ENCODE measurements at places on chromosomes 11 and 22. TPM values are rescaled to one million over a fixed set of nuclear protein-coding genes. Genes with fewer than 3 reads are reported as not detected.

Gene ANO9
- polyA plus RNA-seq, result 0.28 TPM

Gene GRIK4
- not detected for polyA plus RNA-seq

- H3K27ac ChIP-seq, result no peak overlapping the region
- H3K4me1 ChIP-seq, result no peaks in the 10 kb centered on the region
- H3K4me3 ChIP-seq, result no peak overlapping the region
- peaks cover 2% of the 10 kb centered on the region for H3K36me3 ChIP-seq
- no peak for DNase-seq
Observed at GRCh38 chr11:114448749-114449482, 9.6 kb downstream of the REXO2 start.

DNA sequence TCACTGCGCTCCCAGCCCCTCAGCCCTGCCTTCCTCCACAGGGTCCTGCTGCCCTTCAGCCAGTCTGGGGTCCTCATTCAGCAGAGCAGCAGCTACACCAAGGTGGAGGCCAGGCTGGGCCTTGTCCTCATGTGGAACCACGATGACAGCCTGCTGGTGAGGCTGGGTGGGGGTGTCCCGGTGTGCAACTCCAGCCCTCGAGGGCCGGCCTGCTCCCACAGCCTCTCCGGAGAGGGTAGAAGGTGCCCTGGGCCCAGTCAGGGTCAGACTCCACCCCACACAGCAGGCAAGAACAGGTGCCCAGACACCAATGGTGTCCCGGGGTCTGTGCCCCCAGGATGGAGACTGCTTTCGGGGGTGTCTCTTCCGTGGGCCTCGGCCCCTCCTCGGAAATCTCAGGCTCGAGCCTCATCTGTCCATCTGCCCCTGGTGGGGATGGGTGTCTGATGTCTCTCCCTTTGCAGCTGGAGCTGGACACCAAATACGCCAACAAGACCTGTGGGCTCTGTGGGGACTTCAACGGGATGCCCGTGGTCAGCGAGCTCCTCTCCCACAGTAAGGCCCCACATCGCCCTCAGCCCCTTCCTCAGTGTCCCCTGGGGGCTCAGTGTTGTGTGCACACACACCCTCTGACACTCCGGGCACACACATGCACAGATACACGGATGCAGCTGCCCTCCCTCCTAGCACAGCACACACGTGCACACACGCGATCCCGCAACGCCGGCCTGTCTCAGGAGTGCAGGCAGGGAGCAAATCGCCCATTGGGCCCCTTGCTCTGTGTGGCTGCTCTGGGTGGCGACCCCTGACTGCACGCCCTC lies 4.9 kb downstream of the MUC5AC start:
- H3K4me1 ChIP-seq, result no peaks in the 10 kb centered on the region
- no peaks in the 10 kb centered on the region for H3K27me3 ChIP-seq
- H3K27ac ChIP-seq, result no peak overlapping the region
- no peak overlapping the region for H3K4me3 ChIP-seq
- DNase-seq, result no peak

DNA sequence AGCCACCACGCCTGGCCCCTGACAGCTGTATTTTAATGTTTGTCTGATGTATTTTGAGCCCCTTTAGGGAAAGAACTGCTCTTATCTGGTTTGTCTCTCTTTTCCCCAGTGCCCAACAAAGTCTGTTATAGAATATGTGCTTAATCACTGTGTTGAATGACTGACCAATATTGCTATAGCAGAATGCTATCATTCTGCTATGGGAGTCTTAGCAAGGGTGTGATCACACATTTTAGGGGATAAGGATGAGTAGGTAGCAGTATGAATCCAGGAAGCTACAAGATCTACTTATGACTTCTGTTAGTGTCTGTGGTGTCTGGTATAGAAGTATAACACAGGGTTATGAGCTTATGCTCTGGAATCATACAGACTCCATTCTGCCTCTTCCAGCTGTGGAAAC lies 117.5 kb upstream of the RRM1 start:
- H3K4me1 ChIP-seq, result peaks cover 4% of the 10 kb centered on the region
- H3K36me3 ChIP-seq, result peaks cover 21% of the 10 kb centered on the region
- no peak for DNase-seq
- H3K27me3 ChIP-seq, result no peaks in the 10 kb centered on the region

DNA sequence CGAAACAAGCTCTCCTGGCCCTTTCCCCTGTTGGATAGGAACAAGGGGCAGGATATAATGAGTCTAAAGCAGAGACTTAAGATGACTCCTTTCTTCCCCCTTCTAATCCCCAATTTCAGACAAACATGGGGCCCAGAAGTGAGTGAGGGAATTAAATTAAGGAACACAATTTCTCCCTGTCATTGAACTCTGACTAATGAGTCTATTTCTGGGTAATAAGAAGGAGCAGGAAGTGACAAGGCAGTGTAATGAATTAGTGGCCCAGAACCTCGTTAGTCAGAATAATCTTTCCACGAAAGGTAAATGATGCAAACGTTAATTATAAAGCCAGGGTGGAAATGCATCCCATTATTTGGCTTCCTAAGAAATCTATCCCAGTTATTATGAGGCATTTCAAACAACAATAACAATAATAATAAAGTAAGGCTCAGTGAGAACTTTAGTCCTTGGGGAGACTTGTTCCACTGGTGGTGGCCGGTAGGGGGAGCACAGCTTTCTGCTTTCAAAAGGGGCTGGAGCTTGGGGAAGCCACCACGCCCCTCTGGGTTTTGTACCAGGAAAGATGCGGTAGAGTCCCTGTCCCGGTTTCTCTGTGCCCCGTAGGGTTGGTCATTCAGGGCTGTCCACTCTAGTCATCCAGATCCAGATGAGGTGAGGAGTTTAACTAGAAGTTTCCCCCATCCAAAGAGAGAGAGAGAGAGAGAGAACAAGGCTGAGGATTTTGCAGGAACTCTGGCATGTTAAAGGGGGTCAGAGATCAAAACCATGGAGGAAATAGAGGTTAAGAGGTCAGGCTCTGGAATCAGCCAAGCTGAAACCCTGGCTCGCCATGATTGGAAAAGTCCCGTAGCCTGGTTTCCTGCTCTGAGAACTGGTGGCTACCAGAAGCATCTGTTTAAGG lies 298.3 kb downstream of the NTM start:
- no peak overlapping the region for H3K27ac ChIP-seq
- H3K4me3 ChIP-seq, result no peak overlapping the region
- no peaks in the 10 kb centered on the region for H3K36me3 ChIP-seq
- H3K4me1 ChIP-seq, result peaks cover 7% of the 10 kb centered on the region
- H3K27me3 ChIP-seq, result no peaks in the 10 kb centered on the region
- DNase-seq, result peak; percentile 10

Gene PNPLA3
- polyA plus RNA-seq, result not detected

DNA sequence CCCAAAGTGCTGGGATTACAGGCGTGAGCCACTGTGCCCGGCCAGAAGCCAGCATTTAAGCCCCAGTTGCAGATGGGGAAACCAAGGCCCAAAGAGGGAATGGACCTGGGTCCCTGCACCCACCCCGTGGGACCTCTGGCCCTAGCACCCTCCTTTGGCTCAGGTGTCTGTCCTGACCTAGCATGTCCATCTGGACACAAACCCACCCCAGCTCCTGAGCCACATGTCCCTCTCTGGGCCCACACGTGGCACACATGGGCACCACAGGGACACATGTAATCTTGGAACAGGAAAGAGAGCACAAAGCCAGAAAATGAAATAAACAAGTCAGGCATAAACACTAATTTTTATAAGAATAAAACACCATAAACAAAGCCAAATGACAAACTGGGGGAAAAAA lies 9.6 kb downstream of the GGT5 start:
- no peaks in the 10 kb centered on the region for H3K27me3 ChIP-seq
- no peak overlapping the region for H3K27ac ChIP-seq
- no peaks in the 10 kb centered on the region for H3K36me3 ChIP-seq
- H3K4me1 ChIP-seq, result peaks cover 1% of the 10 kb centered on the region

GRCh38 chr11:82560836-82561235 lies 172.8 kb downstream of the FAM181B start:
- H3K27ac ChIP-seq, result no peak overlapping the region
- peaks cover 20% of the 10 kb centered on the region for H3K4me1 ChIP-seq
- no peak for DNase-seq
- no peaks in the 10 kb centered on the region for H3K27me3 ChIP-seq
- no peak overlapping the region for H3K4me3 ChIP-seq

DNA sequence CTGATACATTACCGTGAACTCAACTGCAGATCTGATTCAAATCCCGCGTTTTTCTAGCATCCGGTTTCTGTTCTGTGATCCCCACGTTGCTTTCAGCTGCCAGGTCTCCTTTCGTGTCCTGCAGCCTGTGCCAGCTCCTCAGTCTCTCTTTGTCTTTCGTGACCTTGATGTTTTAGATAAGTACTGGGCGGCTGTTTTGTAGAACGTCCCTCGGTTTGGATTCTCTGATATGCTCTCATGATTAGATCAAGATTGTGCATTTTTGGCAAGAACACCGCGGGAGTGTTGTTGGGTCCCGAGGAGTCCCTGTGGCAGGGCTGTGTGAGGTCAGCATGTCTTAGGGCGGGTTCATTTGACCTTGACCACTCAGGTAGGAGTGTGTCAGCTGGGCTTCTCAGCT lies 38.6 kb downstream of the KCNQ1 start:
- H3K4me3 ChIP-seq, result no peak overlapping the region
- no peaks in the 10 kb centered on the region for H3K27me3 ChIP-seq
- no peak for DNase-seq

Gene GLYAT
- not detected for polyA plus RNA-seq

DNA sequence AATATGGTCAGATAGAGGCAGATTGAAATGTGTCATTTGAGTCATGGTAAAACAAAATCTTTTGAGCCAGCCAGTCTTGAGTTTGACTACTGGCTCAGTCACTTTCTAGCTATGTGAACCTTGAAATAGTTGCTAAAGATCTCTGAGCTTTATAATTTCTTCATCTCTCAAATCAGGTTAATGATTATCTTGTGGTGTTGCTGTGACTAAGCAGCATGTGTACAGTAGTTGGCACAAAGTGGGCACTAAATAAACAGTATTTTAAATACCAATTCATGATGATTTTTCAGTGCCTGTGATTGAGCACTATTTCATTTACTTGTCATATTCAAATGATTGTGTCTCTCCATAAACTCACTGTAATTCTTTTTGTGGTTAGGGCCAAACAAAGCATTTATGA lies 70.8 kb downstream of the RAB38 start:
- no peaks in the 10 kb centered on the region for H3K36me3 ChIP-seq
- H3K4me1 ChIP-seq, result no peaks in the 10 kb centered on the region
- no peak overlapping the region for H3K27ac ChIP-seq
- no peak overlapping the region for H3K4me3 ChIP-seq
- no peaks in the 10 kb centered on the region for H3K27me3 ChIP-seq

Gene IRAG1
- polyA plus RNA-seq, result 3.3 TPM

GRCh38 chr11:93285430-93285829 lies 45.1 kb upstream of the DEUP1 start:
- H3K4me3 ChIP-seq, result no peak overlapping the region
- DNase-seq, result no peak
- H3K4me1 ChIP-seq, result no peaks in the 10 kb centered on the region
- no peaks in the 10 kb centered on the region for H3K36me3 ChIP-seq

GRCh38 chr11:1921574-1922141 lies 2.2 kb downstream of the TNNT3 start:
- no peaks in the 10 kb centered on the region for H3K36me3 ChIP-seq
- H3K27ac ChIP-seq, result no peak overlapping the region
- H3K4me1 ChIP-seq, result peaks cover 8% of the 10 kb centered on the region

Gene MMP8
- polyA plus RNA-seq, result not detected

Gene ELMOD1
- not detected for polyA plus RNA-seq

Gene HPS4
- 7.5 TPM for polyA plus RNA-seq

GRCh38 chr11:7927635-7928034 lies 3.4 kb downstream of the OR10A6 start:
- no peak overlapping the region for H3K4me3 ChIP-seq
- H3K27me3 ChIP-seq, result no peaks in the 10 kb centered on the region
- H3K36me3 ChIP-seq, result no peaks in the 10 kb centered on the region

- no peaks in the 10 kb centered on the region for H3K4me1 ChIP-seq
- H3K27ac ChIP-seq, result no peak overlapping the region
- H3K27me3 ChIP-seq, result peaks cover 2% of the 10 kb centered on the region
- no peak for DNase-seq
- no peaks in the 10 kb centered on the region for H3K36me3 ChIP-seq
Observed at GRCh38 chr11:102197670-102198139, 87.5 kb downstream of the YAP1 start.

Gene KBTBD3
- polyA plus RNA-seq, result 0.41 TPM

- no peaks in the 10 kb centered on the region for H3K27me3 ChIP-seq
- H3K36me3 ChIP-seq, result peaks cover 11% of the 10 kb centered on the region
- DNase-seq, result peak; percentile 38
- H3K27ac ChIP-seq, result peak overlapping the region; percentile 60
- H3K4me3 ChIP-seq, result peak overlapping the region; percentile 33
- H3K4me1 ChIP-seq, result peaks cover 15% of the 10 kb centered on the region
Observed at GRCh38 chr11:35721651-35722282, 59.2 kb downstream of the TRIM44 start.

DNA sequence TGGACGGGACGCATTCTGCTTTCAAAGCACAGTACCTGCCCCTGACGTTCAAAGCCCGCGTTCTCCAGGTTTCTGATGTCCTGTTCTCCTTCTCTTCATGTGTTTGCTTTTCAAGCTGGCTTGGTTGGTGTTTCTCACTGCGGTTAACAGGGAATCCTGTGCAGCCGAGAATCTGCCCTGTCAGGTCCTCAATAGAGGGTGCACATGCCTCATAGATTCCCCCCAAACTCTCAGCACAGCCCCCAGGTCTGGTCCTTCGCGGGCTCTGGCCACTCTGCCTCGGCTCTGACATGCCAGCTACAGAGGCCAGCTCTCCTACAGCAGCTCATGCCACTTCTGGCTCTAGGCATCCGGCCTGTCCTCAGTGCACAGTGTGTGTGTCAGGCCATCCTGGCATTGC lies 1343.8 kb downstream of the TBC1D22A start:
- H3K36me3 ChIP-seq, result no peaks in the 10 kb centered on the region
- DNase-seq, result no peak
- no peak overlapping the region for H3K4me3 ChIP-seq
- no peaks in the 10 kb centered on the region for H3K4me1 ChIP-seq

DNA sequence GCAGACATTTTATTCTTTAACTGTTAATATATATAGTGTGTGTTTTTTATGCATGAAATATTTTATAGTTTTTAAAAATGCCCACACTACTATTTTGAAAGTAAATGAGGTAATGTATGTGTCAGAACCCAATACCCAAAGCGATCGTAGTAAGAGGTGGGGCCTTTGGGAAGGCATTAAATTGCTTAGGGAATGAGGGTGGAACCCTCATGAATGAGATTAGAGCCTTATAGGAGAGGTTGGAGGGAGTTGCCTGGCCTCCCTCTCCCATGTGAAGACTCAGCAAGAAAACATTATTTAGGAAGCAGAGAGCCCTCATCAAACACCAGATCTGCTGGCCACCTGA lies 11.1 kb downstream of the KLHL35 start:
- no peak overlapping the region for H3K27ac ChIP-seq
- H3K4me1 ChIP-seq, result no peaks in the 10 kb centered on the region
- H3K36me3 ChIP-seq, result no peaks in the 10 kb centered on the region

GRCh38 chr11:75639762-75640181 lies 29.1 kb downstream of the MAP6 start:
- DNase-seq, result peak; percentile 14
- peaks cover 2% of the 10 kb centered on the region for H3K27me3 ChIP-seq
- no peaks in the 10 kb centered on the region for H3K36me3 ChIP-seq
- no peak overlapping the region for H3K4me3 ChIP-seq
- H3K4me1 ChIP-seq, result no peaks in the 10 kb centered on the region

DNA sequence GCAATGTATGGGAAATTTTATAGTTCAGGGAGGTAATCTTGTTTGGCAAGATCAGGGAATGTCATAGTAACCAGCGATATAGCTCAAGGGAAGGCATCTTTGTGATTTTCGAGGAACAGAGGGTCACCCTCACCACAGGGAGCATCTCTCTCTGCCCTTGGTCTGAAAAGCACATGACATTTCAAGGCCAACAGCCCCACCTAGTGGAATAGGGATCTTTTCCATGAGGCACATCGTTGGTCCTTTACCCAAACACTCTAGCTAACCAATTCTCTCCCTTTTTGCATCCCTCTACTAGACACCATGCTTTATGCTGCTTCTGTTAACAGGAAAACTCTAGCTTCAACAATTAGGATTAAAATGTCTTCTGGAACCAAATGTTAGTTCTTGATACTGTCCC lies 179.0 kb downstream of the GRM5 start:
- no peak overlapping the region for H3K4me3 ChIP-seq
- H3K27me3 ChIP-seq, result no peaks in the 10 kb centered on the region
- no peaks in the 10 kb centered on the region for H3K36me3 ChIP-seq
- no peaks in the 10 kb centered on the region for H3K4me1 ChIP-seq

All from CD14-positive monocyte (primary cell).